Epithelial cell of proximal tubule (primary cell): ENCODE measurements at places on chromosomes 2 and 18.
A peak's percentile ranks its signal among the peaks of the same experiment; 100 is the strongest.

DNA sequence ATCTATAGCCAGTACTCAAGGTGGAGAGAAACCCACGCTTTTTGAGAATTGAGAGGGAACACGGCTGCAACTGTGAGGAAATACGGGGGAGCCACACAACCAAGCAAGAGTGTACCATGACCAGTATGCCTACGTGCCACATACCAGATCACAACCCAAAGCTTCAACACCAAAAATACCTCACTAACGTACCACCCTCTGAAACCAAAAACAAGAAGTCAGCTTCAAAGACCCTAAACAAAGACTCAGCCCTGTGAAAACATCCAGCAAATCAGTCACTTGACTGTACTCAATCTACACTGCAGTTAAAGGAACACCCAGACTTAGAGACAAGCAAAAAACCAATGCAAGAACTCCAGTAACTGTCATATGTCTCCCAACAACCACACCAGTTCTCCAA lies 17.0 kb downstream of the RNU4ATAC start:
- no peak for DNase-seq

GRCh38 chr18:13813271-13813849 lies 10.6 kb upstream of the MC5R start:
- no peak for DNase-seq

DNA sequence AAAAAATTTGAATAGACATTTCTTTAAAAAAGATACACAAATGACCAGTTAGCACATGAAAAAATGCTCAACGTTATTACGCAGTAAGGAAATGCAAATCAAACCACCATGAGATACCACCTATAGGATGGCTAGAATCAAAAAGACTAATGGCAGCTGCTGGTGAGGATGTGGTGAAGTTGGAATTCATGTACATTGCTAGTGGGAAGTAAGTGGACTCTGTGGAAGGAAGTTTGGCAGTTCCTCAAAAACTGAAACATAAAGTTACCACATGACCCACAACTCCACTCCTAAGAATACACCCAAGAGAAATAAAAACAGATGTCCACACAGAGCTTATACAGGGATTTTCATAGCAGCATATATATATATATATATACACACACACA lies 51.2 kb downstream of the MBP start:
- no peak for DNase-seq

- no peak for DNase-seq
Observed at GRCh38 chr18:35432565-35433001, 55.4 kb upstream of the ZNF396 start.

- DNase-seq, result no peak
Observed at GRCh38 chr2:142965443-142965842, 88.0 kb downstream of the KYNU start.

DNA sequence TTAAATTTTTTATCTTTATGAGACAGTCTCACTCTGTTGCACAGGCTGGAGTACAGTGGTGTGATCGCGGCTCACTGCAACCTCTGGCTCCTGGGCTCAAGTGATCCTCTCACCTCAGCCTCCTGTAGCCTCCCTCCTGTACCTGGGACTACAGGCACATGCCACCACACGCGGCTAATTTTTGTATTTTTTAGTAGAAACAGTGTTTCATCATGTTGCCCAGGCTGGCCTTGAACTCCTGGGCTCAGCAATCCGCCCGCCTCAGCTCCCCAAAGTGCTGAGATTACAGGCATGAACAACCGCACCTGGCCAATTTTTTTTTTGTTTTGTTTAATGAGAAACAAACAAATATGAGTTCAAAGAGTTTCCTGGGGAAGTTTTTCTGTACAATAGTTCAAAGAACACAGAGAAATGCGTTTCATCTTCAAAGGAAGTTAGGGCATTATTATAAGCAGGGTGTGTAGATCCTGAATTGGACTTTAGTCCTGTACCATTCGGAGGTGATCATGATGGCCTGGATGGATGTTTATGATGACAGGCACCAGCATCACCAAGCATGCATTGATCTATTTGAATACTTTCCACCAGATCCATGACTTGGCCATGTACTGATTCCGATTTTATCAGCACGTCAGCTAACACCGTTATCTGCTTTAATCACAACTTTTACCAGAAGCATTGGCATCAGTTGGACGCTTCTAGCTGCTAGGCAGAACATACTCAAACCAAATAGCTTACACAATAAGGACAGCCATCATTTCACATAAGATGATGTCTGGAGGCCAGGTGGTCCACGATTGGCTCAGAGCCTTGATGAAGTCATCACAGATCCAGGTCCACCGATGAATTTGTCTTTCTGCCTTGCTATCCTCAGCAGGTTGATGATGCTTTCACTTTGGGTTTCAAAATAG lies 28.9 kb downstream of the TCF23 start:
- DNase-seq, result no peak

- DNase-seq, result no peak
Observed at GRCh38 chr2:219386532-219387280, 1.0 kb downstream of the DNPEP start.

GRCh38 chr2:39640107-39640506 lies 25.6 kb upstream of the TMEM178A start:
- no peak for DNase-seq

GRCh38 chr2:222380456-222380855 lies 43.9 kb upstream of the SGPP2 start:
- DNase-seq, result peak; percentile 48

DNA sequence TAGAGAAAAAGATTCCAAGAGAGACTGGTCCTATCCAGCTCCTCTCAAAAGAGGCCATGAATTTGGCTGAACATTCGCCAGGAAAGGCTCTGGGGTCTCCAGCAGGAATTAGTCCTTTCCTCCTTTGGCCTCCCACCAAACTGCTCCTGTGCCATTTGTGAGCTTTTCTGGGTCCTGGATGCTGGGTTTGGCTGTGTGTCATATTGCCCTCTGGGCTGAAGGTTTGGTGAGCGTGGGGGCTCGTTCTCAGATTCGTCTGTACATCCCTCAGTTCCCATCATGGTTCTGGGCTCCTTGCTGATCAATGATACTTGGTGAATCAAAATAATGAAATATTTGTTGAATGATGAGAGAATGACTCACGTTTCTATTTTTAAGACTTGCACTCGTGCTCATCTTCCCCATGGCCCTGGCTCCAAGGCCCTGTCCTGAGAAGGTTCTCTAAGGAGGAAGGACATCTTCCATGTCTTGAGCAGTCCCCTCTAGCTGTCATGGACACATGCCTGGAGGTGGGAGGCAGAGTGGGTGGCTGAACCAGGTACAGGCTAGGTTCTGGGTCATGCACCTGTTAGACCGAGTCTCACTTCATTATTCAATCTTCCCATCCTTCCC lies 47.8 kb upstream of the RHOB start:
- no peak for DNase-seq

DNA sequence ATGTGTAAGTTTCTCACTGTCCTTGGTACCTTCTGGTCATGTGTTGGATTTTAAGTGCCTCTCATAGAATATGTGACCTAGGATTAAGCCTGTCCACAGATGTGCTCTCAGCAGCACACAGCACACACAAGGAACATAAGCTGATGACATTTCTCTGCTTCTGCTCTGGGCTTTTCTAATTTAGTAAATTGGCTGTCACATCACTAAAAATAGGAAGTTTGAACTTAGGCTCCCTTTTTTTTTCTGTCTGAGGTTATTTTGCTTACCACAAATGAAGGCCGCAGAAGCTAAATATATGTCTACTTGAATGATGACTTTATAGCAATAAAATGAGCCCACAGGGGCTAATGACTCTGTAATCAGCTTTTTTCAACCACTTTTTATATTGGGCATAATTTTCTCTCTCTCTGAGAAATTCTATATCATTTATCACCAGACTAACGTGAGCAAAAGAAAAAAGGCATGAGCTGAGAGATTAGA lies 150.2 kb upstream of the KLHL14 start:
- no peak for DNase-seq

- DNase-seq, result no peak
Observed at GRCh38 chr18:706405-706804, 6.0 kb downstream of the ENOSF1 start.

DNA sequence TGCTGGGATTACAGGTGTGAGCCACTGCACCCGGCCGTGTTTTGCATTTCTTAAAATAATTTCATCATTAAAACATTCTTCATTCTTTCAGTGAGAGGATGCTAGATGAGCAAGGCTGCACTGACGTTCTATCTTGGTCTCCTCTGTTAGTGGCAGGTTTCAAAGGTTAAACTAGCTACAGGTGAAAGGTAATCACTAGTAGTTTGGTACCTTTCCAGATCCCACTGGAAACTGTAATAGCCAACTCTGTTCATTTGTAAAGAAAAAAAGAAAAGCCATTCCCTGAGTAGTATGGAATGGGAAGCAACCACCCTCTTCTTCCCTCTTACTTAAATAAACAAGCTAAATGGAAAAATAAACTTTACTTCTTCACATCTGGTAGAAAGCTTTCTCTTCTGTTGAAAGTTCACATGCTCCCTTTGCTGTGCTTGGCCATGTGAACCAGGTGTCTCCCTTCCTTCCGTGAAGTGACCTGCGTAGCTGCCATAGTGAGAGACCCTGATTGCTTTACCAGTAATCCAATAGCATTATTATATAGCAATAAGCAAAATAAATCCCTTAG lies 94.0 kb downstream of the GREB1L start:
- no peak for DNase-seq

GRCh38 chr18:5868218-5868854 lies 27.0 kb downstream of the TMEM200C start:
- DNase-seq, result peak; percentile 52

DNA sequence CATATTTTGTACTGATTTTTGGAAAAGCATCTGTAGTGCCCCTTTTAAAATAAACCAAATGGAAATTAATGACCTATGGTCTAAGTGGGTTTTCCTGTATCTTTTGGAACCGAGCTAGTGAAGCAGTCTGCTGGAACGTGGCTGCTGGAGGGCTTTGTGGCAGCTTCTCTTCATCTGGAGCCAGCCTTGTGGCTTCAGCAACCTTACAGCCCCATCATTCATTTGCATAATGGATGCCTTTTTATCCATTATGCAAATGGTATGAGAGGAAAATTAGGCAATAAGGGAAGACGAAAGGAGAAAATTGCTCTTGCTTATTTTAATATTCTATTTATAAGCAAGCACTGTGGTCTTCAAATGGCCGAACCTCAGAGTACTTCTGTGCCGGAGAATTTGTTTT lies 421.0 kb downstream of the PARD3B start:
- no peak for DNase-seq

- DNase-seq, result no peak
Observed at GRCh38 chr18:64379662-64380061, 230.8 kb upstream of the LINC00305 start.

GRCh38 chr2:200705305-200706041 lies 106.2 kb upstream of the BZW1 start:
- no peak for DNase-seq

DNA sequence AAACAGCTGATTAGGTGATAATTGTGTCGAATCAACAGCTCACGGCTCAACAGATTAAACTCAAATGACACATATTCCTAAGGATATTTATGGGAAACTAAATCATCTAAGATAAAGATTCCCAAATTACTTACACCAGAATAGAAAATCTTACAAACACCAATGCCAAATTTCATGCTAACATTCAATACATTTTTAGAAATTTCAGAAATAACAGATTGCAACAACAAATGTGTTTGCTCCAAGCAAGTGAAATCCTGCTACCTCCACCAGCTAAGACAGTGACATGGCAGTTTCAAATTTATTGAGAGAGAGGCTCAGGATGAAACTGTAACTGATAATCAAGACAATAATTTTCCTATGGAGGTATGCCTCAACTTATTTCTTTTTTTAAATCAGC lies 65.0 kb upstream of the EPB41L3 start:
- DNase-seq, result no peak

GRCh38 chr2:6353669-6354068 lies 512.0 kb downstream of the CMPK2 start:
- no peak for DNase-seq

DNA sequence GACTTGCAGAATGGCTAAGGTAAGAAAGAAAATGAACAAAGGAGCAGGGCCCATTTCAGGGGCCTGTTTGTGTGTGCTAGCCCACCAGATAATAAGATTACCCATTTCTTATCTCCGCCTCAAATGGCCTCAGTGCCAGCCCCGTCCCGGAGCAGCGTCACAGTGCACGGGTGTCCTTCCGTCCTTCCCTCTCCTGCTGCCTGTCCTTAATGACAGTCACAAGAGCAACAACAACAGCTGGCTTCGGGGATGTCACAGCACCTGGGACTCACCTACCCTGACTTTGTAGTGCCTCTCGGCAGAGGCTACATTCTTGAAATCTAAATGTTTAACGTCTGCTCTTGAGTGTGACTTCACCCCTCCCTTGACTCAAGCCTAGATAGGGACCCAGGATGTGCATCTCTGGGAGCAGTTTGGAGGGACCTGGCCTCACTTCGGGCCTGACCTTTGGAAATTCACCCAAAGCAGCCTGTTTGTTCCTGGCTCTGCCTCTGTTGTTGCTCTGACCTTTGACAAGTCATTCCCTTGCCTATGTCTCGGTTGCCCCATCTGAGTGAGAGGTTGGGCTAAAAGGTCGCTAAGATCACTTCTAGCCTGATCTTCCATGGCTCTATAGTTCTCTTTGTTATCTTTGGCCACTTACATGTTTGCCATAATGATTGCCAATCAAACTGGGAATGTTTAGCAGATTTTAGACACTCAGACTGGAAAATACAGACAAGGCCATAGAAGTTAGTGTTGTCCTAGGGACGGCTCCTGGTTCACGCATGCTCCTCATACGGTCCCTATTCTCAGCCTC lies 122.5 kb downstream of the KLHL29 start:
- no peak for DNase-seq

GRCh38 chr2:169513926-169514325 lies 4.4 kb downstream of the KLHL41 start:
- no peak for DNase-seq

GRCh38 chr2:102674836-102675235 lies 55.5 kb downstream of the SLC9A2 start:
- DNase-seq, result no peak

- no peak for DNase-seq
Observed at GRCh38 chr2:149125031-149125725, 86.7 kb downstream of the LYPD6B start.

DNA sequence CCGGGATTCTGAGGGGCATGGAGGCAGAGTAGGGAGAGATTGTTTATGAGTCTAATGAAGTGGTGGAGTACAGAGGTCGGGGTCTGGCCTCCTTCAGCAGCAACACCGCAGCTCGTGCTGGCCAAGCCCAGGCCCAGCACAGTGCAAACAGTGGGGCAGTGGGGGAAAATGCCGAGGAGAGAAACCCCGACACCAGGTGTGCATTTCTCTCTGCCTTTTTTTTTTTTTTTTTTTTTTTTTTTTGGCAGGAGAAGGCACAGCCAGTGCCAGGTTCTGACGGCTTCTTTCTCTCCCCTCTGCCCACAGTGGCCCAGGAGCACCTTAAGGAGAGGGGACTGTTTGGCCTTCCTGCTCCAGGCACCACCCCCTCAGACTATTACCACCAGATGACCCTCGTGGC lies 219.3 kb downstream of the GLI2 start:
- no peak for DNase-seq

DNA sequence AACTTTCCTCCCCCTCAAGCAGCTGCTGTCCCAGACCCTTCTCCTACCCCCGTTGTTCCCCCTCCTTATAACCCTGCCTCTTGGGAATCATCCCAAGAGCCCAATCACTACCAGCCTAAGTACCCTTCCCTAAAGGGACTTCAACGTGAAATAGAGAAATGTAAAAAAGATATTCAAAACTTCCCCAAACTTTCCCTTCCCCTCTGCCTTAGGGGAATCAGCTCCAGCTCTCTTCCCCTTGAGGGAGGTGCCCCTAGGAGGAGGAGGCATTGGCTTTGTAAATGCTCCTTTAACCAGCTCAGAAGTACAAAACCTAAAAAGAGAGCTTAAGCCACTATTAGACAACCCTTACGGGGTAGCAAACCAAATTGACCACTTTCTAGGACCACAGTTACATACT lies 10.6 kb upstream of the SAP130 start:
- no peak for DNase-seq

- no peak for DNase-seq
Observed at GRCh38 chr2:136065907-136066306, 52.0 kb downstream of the CXCR4 start.
